ENCODE measurements at places on chromosomes 12 and 14.

DNA sequence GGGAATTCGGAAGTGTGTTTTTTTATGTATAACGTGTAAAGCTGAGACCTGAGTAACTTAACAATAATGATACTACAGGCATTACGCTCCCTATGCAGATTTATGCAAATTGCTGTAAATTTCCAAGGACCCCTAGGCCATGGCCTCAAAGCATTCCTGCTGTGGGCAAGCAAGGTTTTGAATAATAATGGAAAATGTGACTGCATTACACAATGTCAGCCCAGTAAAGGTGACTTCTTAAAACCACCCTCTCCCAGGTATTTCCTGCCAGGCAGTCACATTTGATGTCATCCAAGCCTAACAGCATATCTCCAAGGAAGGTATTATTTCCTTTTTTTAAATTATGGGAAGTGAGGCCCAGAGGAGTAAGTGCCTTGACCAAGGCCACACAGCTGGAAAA, 621.0 kb downstream of the BCL11B start:
- no peak for DNase-seq

DNA sequence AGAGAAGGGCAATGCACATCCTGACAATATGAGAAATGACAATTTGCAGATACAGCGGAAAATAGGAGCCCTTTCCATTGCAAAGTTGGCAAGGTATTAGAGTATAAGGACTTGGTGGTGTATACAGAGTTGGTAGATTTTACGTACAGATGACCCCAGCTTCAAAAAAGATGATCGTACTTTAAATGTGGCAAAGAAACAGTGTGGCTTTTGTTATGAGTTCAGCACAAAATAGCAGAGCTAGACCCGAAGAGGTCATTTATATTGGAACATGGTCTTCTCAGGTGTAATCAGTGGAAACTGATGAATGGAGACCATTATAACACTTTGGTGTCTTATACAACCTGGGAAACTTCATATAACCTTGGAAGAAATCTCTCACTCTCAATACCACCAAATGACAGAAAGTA, 2.3 kb downstream of the CLEC2B start:
- no peak for DNase-seq

GRCh38 chr12:125470838-125471783, 405.9 kb downstream of the AACS start:
- no peak for DNase-seq

- no peak for DNase-seq
Observed at GRCh38 chr12:93448796-93449195, 7.0 kb upstream of the UBE2N start.

GRCh38 chr14:35395283-35395682, 9.3 kb downstream of the NFKBIA start:
- no peak for DNase-seq

DNA sequence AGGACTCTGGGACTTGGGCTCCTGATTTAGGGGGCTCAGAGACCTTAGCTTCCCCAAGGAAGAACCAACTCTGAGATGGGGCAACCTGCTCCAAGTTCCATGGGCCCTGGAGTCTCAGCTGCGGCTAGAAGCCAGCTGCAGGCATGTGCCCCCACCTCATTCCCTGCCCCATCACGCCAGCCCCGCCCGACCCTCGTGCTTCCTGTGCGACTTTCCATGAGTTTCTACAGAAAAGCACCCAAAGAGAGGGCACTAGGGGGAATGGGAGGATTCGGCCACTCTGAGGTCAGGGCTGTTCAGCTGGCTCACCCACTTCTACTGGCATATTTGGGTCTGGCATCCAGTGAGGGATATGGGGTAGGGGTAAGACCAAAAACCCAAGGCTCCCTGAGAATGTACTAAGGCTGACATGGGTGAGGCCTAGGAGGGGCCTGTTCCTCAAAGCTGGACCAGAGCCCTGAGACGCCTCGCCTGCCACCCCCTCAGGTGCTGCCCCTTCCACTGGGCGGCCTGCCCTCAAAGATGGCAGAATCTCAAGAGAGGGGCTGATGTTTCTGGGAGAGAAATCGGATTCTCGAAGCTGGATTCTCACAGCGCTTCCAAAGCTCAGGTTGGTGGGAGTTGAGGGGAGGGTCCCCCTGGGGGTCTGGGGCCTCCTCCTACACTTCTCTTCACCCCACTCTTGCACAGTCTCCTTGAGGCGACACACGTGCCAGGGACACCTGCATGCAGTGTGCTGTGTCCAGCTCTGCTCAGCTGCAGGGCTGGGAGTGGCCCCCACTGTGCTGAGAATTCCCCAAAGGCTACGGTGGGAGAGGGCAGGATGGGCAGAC, 22.1 kb downstream of the FAIM2 start:
- DNase-seq, result no peak

- no peak for DNase-seq
Observed at GRCh38 chr14:38536376-38537038, 280.6 kb upstream of the CLEC14A start.

GRCh38 chr14:59422069-59422881, 42.9 kb downstream of the GPR135 start:
- DNase-seq, result no peak

DNA sequence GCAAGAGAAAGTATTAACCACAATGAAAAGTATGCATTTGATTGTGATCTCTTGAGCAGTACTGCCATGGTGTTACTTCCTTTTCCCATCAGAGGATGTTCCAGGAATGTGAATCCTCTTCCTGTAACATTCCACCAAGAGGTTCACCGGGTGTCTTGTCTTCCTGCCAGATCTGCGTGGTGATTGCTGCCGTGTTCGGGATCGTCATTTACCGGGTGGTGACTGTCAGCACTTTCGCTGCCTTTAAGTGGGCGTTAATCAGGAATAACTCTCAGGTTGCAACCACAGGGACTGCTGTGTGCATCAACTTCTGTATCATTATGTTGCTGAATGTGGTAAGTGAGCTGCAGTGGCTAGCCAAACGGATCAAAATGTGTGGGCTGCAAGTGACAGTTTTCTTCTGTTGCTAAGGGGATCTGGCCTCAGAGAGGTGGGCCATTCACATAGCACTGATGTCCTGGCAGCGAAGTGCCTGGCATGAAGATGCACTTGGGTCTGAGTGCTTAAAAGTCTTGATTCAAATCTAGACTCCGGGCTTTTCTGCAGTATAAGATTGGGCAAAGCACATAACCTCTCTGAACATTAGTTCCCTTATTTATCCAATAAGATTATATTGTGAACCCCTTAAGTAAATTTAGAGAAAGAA, 123.4 kb downstream of the SLC5A8 start:
- no peak for DNase-seq

- DNase-seq, result no peak
Observed at GRCh38 chr12:120422892-120423456, 14.9 kb upstream of the COX6A1 start.

Measured in HL-60 (cell line).